ENCODE measurements at places on chromosomes 3 and 15.

DNA sequence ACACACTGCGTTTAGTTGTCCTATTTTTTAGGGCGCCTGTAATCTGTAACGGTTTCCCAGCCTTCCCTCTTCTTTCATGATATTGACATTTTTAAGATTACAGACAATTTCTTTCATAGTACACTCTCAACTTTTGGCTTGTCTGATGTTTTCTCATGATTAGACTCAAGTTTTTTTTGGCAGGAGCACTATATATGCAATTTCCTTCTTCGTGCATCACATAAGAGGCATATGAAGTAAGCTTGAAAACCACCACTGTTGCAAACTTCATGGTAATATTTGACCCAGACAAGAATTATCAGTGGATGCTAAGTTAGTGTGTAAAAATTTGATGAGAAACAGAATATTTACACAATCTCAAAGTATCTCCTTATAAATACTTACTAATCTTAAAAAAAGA lies 119.2 kb upstream of the CMC1 start:
- DNase-seq: no peak

DNA sequence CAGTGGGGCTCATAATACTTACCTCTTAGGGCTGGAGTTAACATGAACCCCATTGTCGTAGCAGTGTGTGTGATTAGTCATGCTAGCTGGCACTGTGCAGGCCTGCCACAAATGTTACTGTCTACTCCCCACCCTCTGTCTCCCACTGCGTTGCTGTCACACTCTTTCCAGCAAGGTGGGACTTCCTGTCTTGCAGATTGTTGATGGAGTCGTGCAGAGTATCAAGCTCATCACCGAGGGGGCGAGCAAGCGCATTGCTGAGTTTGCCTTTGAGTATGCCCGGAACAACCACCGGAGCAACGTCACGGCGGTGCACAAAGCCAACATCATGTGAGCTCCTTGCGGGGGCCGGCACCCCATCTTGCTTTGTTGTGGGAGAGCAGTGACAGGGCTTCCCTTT lies 12.9 kb downstream of the IDH3A start:
- no peak for DNase-seq

GRCh38 chr3:43782541-43782940 lies 91.8 kb downstream of the ABHD5 start:
- DNase-seq: no peak

DNA sequence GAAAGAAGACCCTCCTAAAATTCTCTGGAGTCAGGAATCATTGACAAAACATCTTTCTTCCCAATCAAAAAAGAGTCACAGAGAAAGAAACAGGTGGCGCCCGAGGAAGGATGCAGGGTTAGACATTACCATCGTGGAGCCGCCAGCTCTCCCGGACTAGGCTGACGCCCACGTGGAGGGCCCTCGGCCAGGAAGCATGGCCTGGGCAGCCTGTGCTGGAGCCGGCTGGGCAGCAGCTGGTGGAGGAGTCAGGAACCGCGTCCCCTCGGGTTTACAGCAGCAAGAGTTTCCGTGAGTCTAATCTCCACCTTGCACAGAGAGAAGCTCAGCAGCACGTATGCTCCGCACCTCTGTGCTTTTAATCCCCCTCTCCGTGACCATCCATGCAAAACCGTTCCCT lies 533.7 kb upstream of the ATP11B start:
- no peak for DNase-seq
